ENCODE measurements at places on chromosomes 3 and 15.

DNA sequence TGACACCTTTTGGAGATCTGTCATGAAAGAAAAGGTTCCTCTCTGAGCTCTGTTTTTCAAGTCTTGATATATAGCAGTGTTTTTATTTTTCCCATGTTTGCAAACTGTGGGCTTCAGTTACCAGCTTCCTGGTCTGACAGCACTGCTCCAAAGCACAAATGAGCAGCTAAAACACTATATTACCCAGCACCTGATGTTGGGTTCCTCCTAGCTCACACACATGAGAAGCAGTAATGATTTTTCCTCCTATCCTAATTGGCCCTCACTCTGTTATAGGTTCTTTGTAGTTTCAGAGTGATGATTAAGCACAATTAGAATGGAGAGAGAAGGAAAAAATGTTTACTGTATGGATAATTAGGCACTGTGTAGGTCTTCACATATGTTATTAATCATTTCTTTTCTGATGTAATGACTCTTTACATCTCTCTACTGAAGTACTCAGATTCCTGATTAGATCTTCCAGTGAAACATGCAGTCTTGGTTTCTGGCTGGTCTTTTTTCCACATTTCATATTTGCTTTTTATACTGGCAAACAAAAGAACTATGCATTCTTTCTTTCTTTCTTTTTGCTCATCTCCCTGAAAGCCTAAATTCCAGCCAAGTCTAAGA is 939.7 kb downstream of the NSUN3 start:
- DNase-seq, result no peak

DNA sequence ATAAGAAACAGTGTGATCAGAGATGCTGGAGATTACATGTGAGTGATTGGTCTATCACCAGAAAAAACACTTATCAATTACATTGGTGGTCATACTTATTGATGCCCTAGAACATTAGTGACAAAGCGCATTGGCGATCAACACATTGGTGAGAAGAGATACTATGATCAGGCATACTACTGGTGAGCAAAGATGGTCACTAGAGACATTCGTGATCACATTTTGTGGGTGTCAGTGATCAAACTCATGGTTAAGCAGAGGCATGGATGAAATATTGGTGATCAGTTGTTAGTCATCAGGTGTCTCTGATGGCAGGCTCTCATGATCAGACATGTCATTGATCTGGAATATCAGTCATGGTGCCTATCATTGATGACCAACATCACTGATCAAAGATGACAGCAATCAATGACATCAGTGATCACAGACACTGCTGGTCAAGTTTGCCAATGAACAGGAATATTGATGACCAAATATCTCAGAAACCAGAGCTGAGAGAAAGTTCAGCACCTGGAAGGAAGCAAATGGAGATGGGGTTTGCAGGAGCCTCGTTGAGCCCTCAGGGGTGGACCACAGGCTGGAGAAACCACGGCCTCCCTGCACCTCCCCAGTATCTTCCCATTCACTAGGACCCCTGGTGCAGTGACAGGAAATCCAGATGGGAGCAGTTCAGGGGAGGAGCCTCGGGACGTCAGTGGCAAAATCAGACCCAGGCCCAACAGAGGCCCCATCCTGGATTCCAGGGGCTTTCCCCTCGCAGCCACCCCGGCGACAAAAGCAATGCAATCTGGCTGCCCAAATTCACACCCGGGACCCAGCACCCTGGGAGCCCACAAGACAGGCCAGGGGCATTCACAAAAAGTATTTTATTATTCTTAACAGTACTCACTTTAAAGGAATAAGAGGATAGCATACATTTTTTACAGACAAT is 12.2 kb upstream of the DNAJB8 start:
- DNase-seq, result no peak

DNA sequence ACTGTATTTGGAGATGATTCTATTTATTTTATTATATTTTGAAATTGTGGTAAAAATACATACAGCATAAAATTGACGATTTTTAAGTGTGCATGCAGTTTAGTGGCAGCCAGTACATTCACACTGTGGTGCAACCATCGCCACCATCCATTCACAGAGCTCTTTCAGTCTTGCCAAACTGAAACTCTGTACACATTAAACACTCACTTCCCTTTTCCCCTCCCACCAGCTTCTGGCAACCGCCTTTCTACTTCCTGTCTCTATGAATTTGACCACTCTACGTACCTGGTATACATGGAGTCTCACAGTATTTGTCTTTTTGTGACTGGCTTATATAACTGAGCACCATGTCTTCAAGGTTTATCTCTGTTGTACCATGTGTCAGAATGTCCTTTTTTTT is 303.3 kb upstream of the ATP10A start:
- no peak for DNase-seq

DNA sequence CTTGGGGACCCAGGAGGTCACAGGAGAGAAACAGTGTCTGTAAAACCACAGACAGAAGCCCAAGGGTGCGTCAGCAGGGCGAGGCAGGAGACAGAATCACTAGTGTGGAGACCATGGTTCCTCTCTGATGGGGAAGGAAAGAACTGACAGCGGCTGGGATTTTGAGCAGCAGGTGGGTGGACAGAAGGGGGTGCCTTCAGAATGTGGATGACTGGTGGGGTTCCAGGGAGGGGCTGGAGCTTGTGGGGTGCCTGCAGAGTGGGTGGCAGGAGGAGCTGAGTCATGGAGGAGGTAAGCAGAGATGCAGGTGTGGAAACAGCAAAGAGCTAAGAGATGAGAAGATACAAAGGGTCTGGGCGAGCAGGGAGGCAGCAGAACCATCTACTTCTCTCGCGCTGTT is 124.2 kb downstream of the GABRB3 start:
- DNase-seq, result no peak

DNA sequence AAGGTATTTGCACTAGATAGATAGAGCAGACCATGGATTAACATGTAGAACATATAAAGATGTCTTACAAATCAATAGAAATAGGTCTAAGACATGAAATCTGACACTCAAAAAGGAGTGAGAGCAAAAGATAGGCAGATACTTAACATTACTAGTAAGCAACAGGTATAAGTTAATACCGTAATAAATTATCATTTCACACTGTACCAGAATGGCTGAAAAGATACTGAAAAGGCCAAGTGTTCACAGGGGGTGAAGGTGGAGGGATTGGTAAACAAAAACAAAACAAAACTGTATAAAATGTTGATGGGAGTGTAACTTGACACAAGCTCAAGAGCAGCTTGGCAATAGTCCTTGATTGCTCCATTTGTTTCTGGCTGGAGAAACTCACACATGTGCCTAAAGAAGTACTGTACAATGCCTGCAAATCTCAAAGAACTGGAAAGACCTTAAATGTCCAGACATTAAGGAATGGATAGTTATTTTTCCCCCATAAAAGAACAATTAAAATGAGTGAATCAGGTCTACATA is 3.5 kb downstream of the NSMCE3 start:
- DNase-seq, result no peak

- DNase-seq, result no peak
Observed at GRCh38 chr3:76724075-76724474, 315.8 kb upstream of the ROBO2 start.

GRCh38 chr3:194294895-194295214 is 56.3 kb downstream of the CPN2 start:
- DNase-seq, result no peak

Data from effector memory CD4-positive, alpha-beta T cell (primary cell).